ENCODE measurements at places on chromosomes 1 and 21.

DNA sequence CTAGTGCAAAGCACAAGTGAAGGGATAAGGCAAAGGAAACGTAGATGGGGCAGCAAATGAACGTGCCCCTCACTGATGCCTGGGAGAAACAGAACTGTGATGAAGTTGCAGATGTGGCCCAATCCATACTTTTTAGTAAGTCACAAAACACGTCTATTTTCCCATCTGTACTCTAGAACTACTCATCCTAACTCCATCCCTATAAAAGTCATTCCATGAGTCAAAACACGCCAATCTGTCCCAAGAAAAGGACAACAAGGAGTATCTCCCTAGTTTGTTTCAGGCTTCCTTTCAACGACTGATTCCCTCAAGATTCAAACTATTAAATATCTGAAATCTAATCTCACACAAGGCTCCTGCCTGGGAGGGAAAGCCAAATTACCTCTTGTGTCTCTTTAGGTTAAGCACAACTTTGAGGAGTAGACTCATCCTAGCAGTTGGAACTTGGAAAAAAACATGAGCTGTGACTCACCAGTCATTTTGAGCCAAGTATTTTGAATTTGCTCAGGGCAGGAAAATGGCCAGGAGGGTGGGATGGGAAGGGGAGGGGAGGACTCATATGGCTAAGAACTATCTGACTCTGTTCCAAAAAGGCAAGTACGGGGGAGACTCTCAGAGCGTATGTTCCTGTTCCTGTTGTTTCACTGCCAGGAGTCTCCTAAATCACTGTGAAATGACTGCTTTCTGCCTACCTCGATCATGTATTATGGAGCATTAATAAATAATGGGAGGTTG lies 214.5 kb upstream of the CAMK1G start:
- no peak for DNase-seq

- DNase-seq: no peak
Observed at GRCh38 chr1:59292562-59292961, 4.3 kb upstream of the FGGY start.

DNA sequence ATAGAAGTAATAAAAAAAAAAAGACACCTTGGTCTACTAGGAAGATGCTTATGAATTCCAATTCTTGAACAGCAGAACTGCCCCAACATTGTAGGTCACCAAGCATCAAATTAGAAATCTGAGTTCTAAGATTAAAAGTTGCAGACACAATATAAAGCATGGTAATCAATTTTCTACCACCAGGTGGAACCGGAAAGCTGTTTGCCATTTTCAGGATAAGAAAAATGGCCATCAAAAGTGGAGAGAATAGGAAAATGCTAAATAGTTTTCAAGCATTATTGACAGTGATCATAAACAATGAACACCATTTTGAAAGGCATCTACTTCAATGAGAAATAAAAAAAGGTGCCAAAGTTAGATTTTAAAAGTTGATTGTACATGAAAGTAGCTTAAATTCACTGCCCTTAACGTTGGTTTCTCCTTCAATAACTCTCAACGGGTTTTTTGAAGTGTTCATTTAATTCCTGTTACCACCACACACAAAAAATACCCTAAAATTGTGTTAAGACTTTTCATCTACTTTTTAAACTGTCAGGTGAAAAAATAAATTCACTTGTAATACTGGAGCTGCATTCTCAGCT lies 252.9 kb downstream of the KCNT2 start:
- DNase-seq: no peak

DNA sequence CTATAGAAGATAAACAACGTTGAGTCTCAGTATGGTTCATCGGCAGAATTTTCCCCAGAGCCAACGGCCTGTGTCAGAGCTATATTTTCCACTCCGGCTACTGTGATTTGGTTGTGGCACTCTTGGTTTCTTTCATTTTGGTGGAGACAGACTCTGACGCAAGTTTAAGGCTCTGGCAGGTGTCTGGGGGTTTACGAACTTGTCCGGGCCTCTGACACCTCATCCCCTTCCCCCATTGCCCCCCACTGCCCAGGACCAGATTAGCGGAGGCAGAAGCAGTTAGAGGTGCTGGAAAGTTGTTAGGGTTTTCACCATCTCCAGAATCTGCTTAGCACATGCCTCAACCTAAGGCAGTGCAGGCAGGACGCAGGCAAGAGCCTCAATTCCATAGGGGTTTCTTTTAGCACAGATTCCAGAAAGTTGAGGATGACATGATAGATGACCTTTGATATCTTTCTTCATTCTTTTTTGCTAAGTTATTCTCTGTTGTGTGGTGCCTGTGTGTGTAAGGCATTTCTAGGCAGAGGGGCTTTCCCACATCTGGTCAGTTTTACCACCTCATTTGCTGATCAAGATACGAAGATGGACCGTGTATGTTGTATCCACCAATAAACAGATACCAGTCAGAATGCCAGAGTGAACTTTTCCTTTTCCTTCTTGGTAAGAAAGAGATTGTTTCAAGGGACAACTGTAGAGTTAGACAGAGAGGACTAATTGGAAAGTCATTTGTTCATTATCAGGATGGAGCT lies 18.4 kb upstream of the IL10 start:
- DNase-seq: no peak

DNA sequence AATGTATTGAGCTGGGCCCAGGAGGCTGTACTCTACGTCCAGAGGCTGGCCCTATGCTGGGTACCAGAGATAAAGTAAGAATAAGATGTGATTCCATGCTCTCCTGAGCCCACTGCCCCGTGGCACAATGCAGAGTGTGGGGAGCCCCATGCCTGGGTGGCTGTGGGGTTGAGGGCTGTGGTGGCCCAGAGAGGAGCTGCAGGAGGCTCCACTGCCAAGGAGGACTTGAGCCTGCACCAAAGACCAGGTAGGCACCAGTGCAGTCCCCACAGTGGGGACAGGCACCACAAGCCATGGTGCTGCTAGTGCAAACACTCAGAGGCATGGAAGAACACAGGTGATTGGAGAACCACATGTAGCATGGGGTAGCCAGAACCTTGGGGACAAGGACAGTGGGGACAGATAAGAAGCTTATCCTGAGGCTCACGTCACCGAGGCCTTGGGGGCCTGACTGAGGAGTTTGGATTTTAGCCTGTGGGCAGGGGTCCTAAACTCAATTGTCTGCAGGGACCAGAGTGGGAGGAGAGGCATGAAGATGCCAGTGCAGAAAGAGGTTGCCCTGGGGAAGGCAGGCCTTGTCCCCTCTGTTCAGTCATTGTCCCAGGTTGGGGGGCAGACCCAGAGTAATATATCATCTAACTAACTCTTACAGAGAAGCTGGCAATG lies 21.9 kb upstream of the EPS8L3 start:
- no peak for DNase-seq

GRCh38 chr1:201649761-201650622 lies 111.1 kb downstream of the NAV1 start:
- DNase-seq: no peak

- DNase-seq: no peak
Observed at GRCh38 chr1:243286409-243287122, 30.7 kb downstream of the SDCCAG8 start.

DNA sequence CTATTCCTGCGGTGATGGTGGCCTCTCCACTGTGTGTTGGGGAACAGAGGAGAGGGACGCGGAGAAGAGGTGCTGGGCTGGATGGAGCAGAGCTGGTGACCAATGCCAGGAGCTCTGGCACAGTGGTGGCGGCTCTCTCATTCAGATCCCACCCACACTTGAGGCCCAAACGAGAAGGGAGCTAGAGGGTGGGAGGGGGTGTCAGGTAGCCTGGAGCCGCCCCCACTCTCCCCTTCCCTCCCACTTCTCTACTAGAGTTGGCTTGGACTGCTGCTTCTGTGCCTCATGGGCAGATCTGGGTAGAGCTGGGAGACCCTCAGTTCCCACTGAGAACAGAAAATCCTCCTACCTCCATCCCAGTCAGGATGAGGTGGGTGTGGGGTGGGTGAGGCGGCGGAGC lies 3.5 kb downstream of the TTC39A start:
- DNase-seq: no peak

GRCh38 chr1:117205368-117205767 lies 5.4 kb downstream of the VTCN1 start:
- no peak for DNase-seq

GRCh38 chr1:190759807-190760206 lies 282.1 kb upstream of the BRINP3 start:
- no peak for DNase-seq

GRCh38 chr21:29343519-29343918 lies 44.8 kb downstream of the BACH1 start:
- no peak for DNase-seq

DNA sequence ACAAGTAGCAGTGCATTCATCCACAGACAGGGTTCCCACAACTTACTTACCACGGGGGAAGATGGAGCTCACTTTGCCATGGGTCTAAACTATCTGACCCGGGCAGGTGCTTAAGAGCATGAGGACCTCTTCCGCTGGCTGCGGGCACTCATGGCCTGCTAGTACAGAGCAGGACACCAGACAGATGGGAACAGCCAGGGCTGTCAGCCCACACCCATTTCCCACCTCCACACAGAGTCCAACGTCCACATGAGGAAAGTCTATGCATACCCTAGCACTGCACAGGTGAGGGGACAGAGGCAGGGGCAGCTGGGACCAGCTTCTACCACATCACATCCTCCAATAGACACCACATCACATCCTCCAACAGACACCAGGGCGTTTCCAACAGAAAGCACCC lies 35.8 kb upstream of the PRDM15 start:
- DNase-seq: no peak

GRCh38 chr1:44660176-44660575 lies 14.1 kb downstream of the TMEM53 start:
- no peak for DNase-seq

DNA sequence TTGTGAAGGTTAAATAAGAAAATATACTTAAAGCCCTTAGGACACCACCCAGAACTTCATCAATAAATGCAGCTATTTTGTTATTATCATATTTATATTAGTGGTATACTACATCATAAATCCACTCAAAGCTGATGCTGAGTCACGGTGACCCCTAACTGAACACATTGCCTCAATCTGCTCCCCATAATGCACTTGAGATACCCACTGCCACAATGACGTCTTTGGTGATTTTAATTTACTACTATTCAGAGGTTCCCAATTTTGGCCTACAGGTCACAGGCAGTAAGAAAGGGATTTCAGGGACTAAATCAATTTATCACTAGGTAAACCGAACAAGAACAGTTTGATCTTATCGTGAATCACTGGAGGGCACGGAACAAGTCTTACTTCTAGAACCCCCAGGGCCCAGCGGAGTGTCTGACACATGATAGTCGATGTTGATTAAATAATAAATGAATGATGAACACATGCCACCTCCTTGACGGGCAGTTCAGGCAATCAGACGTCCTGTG lies 493 bp upstream of the CHD1L start:
- DNase-seq: no peak

DNA sequence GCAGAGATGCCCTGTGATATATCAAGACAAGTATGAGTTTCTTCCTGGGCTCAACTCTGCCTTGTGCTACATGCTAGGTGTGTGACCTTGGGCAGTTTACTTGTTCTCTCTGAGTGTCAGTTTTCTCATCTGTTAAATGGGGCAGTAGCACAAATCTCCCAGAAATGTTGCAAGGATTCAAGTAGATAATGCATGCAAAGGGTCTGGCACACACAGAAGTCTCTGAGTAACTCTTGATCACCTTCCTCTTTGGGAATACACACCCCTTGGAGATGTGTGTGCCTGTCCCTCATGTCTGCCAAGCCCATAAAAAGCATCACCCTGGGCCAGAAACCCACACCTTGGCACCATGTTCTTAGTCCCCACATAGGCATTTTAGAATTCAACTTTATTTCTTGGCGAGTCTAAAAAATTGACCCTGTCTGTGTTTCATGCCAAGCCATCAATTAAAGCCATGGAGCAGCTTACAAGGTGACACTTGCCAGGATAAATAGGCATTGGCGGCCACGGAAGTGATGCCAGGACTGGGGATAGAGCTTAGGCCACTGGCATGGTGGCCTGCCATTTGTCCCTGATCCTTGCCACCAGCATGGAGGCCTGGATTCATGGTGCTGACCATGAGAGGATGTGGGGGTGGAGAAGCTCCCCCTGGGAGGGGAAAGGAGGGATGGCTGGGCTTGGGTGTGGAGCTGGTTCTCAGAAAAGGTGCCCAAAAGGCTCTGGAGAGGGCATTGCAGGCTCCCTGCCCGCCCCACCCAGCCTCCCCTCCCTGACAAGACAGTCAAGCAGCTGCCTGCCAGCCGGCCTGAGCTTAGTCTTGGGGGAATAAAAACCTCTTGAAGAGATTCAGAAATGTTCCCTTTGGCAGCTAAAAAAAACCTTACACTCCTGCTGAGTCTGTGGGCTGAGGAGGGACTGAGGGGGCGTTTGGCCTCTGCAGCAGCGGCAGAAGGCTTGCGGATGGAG lies 118.0 kb upstream of the IPO9 start:
- DNase-seq: no peak

GRCh38 chr1:26190373-26190987 lies at the start of gene CATSPER4:
TSS of gene CATSPER4 (plus strand) at chr1:26190602. CDS start at chr1:26190628, 26 bp downstream.
- no peak for DNase-seq

- no peak for DNase-seq
Observed at GRCh38 chr1:161198897-161199431, at the start of gene ADAMTS4. TSS of gene ADAMTS4 (minus strand) at chr1:161199054. CDS start at chr1:161198627, 427 bp downstream.

- DNase-seq: no peak
Observed at GRCh38 chr1:202439308-202439707, 90.8 kb downstream of the PPP1R12B start.

DNA sequence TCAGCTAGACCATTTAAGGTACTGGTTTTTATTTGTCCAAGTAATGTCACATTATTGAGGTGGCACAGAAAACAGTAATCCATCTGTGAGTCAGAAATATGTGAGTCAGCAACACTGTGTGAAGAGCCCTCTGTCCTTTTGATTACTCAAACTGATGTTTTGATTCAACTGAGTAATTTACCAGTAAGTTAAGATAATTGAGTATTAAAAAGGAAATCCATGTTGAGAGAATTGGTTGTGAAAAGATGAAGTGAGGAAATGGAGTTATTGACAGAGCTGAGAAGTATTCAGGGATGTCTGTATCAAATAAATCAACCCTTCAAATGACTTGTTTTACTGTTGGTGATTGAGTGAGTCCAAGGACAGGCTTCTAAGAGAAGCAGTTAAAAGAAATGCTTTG lies 302.7 kb upstream of the SGIP1 start:
- no peak for DNase-seq

DNA sequence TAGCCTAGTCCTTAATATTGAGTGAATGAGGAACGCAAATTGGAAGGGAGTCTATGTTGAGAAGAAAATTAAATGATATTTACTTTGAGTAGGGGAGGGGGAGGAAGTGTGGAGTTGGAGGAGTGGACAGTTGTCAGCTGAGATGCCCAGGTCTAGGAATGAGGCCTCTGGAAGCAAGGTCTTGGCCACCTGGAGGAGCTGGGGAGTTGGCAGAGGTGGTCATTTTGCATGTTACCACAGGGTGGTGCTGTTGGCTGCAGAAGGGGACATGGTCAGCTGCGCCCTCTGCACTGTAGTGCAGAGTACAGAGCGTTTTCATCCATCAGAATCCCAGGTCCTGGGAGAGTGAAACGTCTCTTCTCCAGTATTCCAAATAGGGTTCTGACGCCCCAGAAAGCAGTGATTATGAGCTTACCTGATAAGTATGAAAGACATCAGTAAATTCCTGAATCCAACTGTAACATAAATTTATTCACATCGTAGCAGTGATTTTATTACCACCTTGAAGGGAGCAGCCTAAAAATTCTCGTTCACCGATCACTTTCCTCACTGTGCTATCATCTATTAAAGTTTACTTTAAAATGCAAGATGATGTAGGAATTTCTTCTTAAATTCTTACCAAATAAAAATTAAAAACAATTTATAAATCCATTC lies 13.8 kb downstream of the PARK7 start:
- no peak for DNase-seq
